ENCODE measurements at places on chromosomes 4 and X.

GRCh38 chr4:20359692-20360091 lies 108.0 kb downstream of the SLIT2 start:
- no peak overlapping the region for H3K4me3 ChIP-seq
- no peak overlapping the region for H3K27ac ChIP-seq
- DNase-seq = no peak
- no peaks in the 10 kb centered on the region for H3K27me3 ChIP-seq
- H3K4me1 ChIP-seq = no peaks in the 10 kb centered on the region
- no peaks in the 10 kb centered on the region for H3K36me3 ChIP-seq

- peak overlapping the region; percentile 42 for H3K27ac ChIP-seq
- DNase-seq = no peak
- no peaks in the 10 kb centered on the region for H3K27me3 ChIP-seq
- no peak overlapping the region for H3K4me3 ChIP-seq
- no peaks in the 10 kb centered on the region for H3K4me1 ChIP-seq
- H3K36me3 ChIP-seq = no peaks in the 10 kb centered on the region
Measured at GRCh38 chr4:186755550-186756519, 32.2 kb upstream of the FAT1 start.

- H3K4me1 ChIP-seq = no peaks in the 10 kb centered on the region
- H3K4me3 ChIP-seq = no peak overlapping the region
- no peaks in the 10 kb centered on the region for H3K27me3 ChIP-seq
- no peak overlapping the region for H3K27ac ChIP-seq
- no peak for DNase-seq
Measured at GRCh38 chr4:53732661-53733060, 141.4 kb upstream of the LNX1 start.

GRCh38 chr4:183729430-183730328 lies 70.6 kb downstream of the TRAPPC11 start:
- H3K27ac ChIP-seq = no peak overlapping the region
- no peaks in the 10 kb centered on the region for H3K36me3 ChIP-seq
- no peak overlapping the region for H3K4me3 ChIP-seq
- no peaks in the 10 kb centered on the region for H3K27me3 ChIP-seq
- no peaks in the 10 kb centered on the region for H3K4me1 ChIP-seq

- H3K4me3 ChIP-seq = no peak overlapping the region
- no peak overlapping the region for H3K27ac ChIP-seq
- DNase-seq = no peak
- no peaks in the 10 kb centered on the region for H3K4me1 ChIP-seq
- H3K36me3 ChIP-seq = no peaks in the 10 kb centered on the region
- H3K27me3 ChIP-seq = no peaks in the 10 kb centered on the region
Measured at GRCh38 chrX:53476371-53476770, 42.2 kb upstream of the HSD17B10 start.

GRCh38 chrX:140764401-140764919 lies 54.9 kb downstream of the LINC00632 start:
- DNase-seq = no peak
- H3K4me1 ChIP-seq = no peaks in the 10 kb centered on the region
- H3K4me3 ChIP-seq = peak overlapping the region; percentile 8

DNA sequence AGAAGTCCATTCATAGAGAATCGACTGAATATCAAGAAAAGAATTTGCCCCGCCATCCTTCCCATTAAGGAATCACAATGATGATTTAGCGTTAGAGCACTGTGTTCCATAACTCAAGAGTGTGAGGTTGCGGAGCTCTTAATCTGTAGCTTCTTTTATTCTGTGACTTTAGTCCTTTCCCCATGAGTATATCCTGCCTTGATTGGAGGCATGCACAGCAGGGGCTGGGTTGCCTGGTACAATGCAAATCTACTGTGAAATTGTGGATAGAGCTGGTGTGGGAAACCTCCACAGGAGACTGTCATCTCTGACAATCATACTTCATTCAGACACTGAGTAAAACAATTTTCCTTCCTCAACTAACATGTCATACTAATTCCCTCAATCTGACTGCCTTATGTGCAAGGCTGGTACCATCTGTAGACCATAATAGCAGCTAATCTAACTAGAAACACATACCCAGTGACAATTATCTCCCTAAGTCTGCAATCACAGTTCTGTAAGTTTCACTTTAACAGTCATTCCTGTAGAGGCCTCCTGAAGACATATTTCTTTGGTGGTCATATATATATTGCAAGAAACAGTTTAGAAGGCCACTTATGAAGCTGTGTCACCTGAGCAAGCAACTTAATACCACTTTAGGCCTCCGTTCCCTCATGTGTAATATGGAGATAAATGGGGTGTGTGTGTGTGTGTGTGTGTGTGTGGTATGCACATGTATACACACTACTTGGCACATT lies 355.2 kb upstream of the FAM241A start:
- H3K36me3 ChIP-seq = no peaks in the 10 kb centered on the region
- H3K4me3 ChIP-seq = no peak overlapping the region
- H3K27ac ChIP-seq = no peak overlapping the region
- DNase-seq = no peak

DNA sequence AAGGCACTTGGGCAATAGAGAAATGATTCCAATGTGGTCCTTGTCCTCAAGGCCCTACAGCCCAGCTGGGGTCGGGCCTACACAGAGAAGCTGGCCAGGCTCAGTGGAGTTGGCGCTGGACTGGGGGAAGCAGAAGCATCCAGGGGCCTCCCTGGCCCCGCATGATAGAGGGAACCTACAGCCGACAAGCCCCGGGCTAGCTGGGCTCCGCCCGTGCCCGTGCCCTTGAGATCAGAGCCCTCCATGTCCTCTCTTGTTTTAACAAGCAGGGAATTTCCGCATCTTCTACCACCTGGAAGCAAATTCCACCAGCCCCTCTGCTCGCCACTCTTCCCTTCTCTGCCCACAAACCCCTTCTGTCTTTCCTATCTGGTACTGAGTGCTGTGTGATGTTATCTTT lies 31.6 kb downstream of the CYTL1 start:
- no peak overlapping the region for H3K4me3 ChIP-seq
- no peaks in the 10 kb centered on the region for H3K4me1 ChIP-seq
- H3K27ac ChIP-seq = no peak overlapping the region
- no peaks in the 10 kb centered on the region for H3K36me3 ChIP-seq

DNA sequence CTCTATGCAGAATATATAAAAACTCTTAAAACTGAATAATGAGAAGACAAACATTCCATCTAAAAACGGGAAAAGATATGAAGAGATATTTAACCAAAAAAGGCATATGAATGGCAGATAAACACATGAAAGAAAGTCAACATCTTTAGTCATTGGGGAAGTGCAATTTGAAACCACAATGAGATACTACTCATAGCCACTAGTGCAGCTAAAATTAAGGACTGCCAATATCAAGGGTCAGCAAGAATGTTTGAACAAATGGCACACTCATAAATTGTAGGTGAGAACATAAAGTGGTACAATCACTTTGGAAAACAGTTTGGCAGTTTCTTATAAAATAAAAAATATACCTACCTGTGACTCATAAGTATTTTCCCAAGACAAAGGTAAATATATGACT lies 534.9 kb upstream of the DIPK2B start:
- no peak for DNase-seq
- H3K27me3 ChIP-seq = no peaks in the 10 kb centered on the region
- no peak overlapping the region for H3K27ac ChIP-seq
- H3K4me1 ChIP-seq = no peaks in the 10 kb centered on the region
- H3K4me3 ChIP-seq = no peak overlapping the region

DNA sequence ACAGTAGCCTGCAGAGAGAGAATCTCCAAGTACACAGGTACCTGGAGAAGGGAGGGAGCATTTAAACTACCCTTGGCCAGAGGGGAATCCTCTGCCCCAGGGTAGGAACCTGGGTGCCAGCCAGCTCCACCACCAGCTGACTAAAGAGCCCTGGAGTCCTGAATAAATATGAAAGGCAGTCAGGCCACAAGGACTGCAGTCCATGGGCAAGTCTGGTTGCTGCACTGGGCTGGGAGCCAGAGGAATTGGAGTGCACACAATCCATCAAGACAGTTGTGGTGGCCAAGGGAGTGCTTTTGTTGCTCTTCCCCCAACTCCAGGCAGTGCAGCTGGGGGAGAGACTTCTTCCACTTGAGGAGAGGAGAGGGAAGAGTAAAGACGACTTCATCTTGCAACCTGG lies 172.5 kb downstream of the HNRNPD start:
- DNase-seq = no peak
- no peaks in the 10 kb centered on the region for H3K4me1 ChIP-seq
- H3K27me3 ChIP-seq = no peaks in the 10 kb centered on the region
- no peak overlapping the region for H3K27ac ChIP-seq
- H3K4me3 ChIP-seq = no peak overlapping the region

DNA sequence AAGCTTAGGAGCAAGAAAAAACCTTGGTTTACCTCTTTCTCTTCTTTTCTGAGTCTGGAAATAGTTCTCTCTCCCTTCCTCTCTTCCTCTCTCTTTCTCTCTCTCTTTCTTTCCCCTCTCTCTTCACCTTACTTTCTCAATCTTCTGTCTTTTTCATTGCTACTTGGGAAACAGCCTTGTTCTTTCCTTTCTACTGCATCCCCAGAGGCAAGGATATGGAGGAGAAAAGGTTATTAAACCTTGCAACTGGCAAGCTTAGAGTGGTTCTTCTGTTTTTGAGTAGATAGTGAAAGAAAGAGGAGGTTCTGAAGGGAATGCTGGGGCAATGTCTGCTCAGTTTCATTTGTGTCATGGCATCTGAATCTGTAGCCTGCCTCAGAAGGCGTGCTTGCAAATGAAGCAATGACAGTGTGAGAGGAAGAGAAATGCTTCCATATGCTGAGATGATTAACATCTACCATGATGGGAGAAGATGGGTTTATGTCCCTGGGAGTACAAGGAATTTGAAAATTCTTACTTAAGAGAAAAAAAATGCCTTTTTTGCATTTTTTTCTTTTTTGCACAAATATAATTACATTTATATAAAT lies 190.6 kb downstream of the CEP135 start:
- no peak overlapping the region for H3K27ac ChIP-seq
- no peaks in the 10 kb centered on the region for H3K27me3 ChIP-seq
- H3K36me3 ChIP-seq = no peaks in the 10 kb centered on the region
- DNase-seq = no peak
- H3K4me3 ChIP-seq = no peak overlapping the region
- H3K4me1 ChIP-seq = no peaks in the 10 kb centered on the region

DNA sequence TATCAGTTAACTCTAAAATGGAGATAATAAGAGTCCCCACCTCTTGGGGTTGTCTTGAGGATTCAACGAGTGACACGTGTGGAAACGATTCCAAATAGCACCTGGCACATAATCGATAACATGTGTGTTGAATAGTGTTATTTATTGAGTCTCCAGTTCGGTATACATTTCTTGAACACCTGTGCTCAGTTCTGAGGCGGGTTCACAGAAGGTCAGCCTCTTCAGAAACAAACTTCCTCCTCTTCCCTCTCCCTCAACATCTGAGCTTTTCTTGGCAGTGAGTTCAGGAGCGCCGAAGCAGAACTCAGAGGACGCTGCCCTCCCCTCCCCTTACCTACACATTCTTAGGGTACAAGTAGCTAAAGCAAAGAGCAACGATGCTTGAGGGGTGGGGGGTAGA lies 934 bp downstream of the PDHA1 start:
- H3K4me1 ChIP-seq = no peaks in the 10 kb centered on the region
- peak overlapping the region; percentile 60 for H3K4me3 ChIP-seq
- peak overlapping the region; percentile 54 for H3K27ac ChIP-seq
- no peaks in the 10 kb centered on the region for H3K27me3 ChIP-seq

DNA sequence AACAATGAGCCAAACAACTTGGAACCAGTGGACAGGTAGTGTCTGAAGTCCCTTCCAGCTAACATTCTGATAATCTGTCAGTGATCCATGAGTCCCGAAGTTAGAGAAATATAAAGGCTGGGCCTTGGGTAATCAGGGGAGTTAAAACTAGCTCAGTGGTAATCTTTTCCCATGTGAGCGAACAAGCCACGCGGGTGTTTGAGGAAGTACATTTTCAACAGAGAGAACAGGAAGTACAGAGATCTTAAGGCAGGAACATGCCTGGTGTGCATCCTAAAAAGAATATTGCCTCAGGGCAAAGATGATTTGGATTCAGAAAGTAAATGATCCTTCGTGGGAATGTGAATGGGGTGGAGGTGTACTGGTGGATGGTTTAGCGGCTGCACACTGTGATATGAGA lies 42.9 kb downstream of the FNIP2 start:
- H3K4me3 ChIP-seq = no peak overlapping the region
- H3K4me1 ChIP-seq = peaks cover 7% of the 10 kb centered on the region
- peak overlapping the region; percentile 83 for H3K27ac ChIP-seq
- H3K27me3 ChIP-seq = no peaks in the 10 kb centered on the region
- H3K36me3 ChIP-seq = no peaks in the 10 kb centered on the region

- H3K27me3 ChIP-seq = no peaks in the 10 kb centered on the region
- no peaks in the 10 kb centered on the region for H3K4me1 ChIP-seq
- H3K4me3 ChIP-seq = no peak overlapping the region
- no peak overlapping the region for H3K27ac ChIP-seq
- peak; percentile 3 for DNase-seq
Measured at GRCh38 chr4:8647094-8647570, 54.6 kb downstream of the CPZ start.

DNA sequence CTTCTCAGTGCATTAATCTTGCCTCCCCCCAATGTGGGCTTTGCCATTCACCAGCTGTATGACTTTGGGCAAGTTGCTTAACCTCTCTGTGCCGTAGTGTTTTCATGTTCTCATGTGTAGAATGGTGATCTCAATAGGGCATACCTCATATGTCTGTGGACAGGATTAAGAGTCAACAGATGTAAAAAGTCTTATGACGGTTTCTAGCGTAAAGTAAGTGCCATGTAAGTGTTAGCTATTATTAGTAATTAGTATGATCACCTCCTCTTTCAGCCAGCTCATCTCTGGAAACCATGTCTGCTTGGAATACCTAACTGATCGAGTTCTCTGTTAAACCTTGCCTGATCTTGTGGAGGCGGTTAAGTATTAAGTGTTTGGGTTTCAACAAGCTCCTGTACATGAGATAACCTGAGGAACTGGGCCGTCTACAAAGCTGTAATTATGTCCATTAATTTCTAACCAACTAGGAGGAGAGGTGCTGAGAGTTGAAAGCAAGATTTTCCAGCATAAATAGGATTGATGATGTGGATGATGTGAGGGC lies 66.3 kb downstream of the TSC22D3 start:
- no peak overlapping the region for H3K4me3 ChIP-seq
- no peak overlapping the region for H3K27ac ChIP-seq
- no peaks in the 10 kb centered on the region for H3K27me3 ChIP-seq
- no peaks in the 10 kb centered on the region for H3K36me3 ChIP-seq
- H3K4me1 ChIP-seq = peaks cover 5% of the 10 kb centered on the region
- no peak for DNase-seq
